ENCODE measurements at places on chromosomes 13 and 19. TPM values are rescaled to one million over a fixed set of nuclear protein-coding genes. Genes with fewer than 3 reads are reported as not detected.

DNA sequence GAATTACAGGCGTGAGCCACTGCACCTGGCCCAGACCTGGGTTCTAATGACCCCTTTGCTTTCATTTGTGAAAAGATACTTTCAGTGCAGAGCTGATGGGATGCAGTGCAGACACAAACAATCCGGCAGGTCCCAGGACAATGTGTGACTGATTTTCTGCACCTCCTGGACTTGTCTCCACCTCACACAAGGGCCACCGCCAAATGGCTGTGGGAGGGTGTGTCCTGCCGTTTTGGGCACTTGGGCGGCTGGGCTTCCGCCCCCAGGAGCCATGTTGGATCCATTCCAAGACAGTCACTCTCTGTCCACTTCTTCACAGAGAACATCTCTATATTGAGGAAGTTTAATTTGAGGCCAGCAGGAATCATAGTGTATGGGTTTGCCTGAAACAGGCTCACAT, 112.3 kb upstream of the ZNF507 start:
- DNase-seq: no peak

DNA sequence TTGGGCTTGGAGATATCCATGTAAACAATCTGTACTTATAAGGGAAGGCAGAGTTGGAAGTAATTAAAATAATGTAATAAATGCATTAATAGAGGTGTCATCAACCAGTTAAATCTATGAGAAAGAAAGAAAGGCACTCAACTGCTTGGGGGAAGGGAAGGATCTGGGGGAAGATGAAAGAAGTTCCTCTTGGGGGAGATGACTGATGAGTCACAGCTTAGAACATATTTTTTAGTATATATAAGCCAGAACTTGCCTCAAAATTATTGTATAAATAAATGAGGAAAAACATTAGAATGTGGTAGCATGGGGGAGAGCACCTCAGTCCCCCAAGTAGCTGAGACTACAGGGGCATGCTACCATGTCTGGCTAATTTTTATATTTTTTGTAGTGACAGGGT, 205.8 kb downstream of the GGACT start:
- no peak for DNase-seq

GRCh38 chr13:76795701-76796695, 90.2 kb downstream of the KCTD12 start:
- DNase-seq: no peak

DNA sequence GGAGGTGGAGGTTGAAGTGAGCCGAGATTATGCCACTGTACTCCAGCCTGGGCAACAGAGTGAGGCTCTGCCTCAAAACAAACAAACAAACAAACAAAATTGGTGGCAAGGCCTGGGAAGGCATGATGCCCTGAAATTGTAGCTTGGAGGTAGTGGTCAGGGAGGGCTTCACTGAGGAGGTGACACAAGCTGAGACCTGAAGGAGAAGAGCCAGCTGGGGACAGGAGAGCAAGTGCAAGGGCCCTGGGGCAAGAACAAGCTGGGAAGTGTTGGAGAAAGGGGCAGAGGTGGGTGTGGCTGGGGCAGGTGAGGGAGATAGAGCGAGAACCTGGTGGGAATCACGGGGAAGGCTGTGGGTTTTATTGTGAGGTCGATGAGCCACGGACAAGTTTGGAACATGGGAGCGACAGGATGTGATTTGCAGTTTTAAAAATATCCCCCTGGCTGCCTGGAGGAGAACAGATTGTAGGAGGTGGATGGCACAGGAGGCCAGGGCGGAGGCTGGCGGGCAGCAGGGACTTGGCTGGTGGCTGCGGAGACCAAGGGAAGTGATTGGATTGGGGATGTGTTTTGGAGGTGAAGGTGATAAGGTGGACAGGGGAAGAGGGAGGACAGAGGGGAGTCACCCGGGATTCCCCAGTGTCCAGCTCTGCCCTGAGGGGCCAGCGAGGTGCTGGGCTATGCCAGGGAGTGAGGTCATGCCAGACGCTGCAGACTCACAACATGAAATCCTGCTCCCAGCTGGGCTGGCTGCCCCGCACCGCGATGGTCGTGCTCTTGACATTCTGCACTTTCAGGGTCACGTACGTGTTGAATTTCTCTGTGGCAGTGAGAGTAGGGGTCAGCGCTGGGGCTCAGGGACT, 14.0 kb downstream of the UNC13A start:
- no peak for DNase-seq

DNA sequence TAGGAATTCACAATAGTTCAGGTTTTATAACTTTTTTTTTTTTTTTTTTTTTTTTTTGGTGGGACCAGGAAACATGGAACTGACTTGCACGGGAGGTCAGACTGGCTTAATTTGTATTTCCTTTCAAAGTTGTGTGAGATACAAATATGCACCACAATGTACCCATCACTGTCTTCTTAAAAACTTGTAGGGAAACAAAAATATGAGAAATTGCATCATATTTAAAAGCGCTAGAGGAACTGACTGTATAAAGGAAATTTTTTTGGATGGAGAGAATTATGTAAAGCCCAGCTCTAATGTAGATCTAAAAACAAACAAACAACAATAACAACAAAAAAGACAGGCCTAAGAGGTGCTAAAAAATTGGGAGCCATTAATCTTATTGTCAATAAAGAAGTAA, 246.5 kb downstream of the DCT start:
- no peak for DNase-seq

GRCh38 chr13:90622541-90622940, 724.9 kb upstream of the MIR17HG start:
- DNase-seq: no peak

DNA sequence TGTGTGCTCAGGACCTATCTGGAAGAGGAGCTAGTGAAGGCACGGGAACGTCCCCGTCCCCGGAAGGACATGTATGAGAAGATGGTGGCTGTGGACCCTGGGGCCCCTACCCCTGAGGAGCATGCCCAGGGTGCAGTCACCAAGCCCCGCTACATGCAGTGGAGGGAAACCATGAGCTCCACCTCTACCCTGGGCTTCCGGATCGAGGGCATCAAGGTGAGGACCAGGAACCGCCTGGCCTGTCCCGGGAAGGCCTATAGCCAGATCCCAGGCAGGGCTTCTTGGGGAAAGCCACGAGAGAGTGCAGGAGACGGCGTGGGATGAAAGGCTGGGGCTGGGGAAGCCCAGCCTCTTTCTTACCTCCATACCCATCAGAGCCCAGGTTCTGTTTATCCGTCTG, 16.2 kb downstream of the ITPKC start:
- no peak for DNase-seq

DNA sequence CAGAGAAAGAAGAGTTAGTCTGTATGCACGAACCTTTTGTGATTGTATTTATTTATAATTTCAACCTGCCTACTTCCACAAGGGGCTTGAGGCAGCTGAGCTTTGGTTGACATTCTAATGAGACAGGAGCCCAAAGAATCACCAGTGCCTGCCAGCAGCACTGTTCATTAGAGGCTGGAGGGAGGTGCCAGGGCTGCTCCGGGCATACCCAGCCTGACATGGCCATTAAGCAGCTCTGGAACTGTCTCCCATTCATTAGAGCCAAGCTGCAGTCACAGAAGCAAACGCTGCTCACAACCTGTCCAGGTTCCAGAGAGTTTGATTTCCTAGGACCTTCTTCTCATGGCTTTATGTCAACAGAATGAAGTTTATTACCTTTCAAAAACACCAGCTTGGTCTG, 425.5 kb downstream of the RFC3 start:
- no peak for DNase-seq

DNA sequence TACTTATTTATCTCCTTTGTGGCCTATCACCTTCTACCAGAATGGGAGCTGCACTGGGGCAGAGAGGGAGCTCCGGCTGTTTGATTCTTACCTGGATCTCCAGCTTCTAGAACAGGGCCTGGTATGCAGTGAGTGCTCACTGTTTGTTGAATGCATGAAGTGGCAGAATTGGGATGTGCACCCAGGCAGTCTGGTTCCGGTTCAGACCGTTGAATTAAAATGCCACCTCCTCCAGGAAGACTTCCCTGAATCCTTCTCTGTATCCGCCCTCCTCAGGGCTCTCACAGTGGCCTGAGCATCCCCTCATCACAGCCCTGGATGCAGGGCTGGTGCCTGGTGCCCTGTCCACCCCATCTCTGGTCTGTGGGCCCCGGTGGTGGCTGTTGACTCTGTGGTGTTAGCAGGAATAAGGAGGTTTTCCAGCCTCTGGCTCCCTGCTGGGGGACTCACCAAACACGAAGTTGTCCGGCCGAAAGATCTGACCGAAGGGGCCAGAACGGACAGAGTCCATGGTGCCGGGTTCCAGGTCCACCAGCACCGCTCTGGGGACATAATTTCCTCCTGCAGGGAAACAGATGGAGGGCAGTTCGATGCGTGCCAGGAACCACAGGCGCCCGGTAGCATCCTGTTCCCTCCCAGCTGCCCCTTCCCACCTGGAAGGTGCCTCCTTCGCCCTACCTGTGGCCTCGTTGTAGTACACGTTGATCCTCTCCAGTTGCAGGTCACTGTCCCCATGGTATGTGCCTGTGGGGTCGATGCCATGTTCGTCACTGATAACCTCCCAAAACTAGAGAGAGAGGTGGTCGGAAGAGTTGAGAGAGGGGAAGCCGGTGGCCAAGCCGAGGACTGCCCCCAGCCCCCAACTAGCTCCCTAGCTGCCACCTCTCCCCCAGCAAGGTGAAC, 1.0 kb downstream of the TUBB4A start:
- no peak for DNase-seq

DNA sequence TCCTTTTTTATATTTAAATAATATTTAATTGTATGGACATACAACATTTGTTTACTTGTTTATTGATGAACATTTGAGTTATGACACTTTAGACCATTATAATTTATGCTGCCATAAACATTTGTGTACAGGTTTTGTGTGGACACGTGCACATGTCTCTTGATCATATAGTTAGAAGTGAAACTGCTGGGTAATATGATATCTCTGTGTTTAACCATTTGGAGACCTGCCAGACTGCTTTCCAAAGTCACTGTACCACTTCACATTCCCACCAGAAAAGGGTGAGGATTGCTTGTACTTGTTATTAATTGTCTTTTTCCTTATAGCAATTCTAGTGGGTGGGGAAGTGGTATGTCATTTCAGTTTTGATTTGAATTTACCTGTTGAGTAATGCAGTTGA, 145.6 kb upstream of the KLHL1 start:
- DNase-seq: no peak

DNA sequence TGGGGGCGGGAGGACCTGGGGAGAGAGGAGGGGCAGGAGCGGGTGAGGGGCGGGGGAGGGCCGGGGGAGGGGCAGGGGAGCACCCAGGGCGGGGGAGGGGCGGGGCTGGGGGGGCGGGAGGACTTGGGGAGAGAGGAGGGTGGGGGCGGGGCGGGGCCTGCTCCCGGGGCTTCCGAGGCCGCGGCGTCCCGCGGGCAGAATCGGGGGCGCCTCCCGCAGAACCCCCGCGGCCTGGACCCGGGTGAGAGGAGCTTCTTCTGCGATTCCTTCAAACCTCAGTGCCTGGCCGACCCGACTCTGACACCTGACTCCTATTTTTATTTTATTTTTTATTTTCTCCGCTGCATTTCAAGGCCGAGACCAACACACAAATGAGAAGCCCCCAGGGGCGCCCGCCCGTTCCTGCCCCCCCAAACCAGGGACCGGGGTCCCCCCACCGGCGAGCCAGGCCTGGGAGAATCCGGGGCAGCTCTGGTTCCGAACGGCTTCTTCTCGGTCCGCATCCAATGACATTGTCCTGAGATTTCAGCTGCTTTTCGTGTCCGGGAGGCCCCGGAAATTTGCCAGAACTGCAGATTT, 470 bp upstream of the GRTP1 start:
- DNase-seq: no peak

GRCh38 chr13:73075954-73076353, 17.1 kb downstream of the KLF5 start:
- DNase-seq: no peak

DNA sequence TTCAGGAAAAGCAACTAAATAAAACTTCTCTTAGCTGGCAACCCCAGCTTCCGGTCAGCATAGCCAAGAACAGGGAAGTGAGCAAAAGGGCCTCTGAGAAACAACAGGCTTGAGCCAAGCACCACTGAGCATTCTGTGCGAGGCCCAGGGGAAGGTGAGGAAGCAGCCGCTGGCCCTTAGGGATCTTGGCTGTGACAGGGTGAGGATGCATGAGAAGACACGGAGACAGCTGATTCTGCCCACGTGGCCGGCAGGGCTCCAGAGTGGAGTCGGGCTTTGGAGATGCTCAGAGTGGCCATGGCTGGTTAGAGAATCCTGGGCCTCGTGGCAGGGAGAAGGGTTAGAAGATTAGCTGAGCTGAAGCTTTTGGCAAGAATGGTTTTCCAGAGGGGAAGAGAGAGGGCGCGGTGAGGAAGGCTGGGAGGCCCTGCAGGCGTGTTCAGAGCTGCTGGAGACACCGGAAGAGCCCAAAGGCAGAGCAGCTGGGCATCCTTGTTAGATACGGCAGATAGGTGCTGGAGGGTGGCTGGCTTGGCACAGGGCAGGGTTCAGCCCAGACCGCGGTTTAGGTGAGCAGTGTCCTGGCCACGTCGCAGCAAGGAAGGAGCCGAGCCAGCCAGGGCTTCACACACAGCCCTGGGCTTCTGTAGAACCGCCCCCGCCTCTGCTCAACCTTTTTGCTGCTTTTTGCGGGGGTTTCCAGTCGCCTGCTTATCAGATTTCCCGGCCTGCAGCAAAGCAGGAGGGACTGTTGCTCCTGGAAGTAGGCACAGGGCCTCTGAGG, 17.3 kb downstream of the UPF1 start:
- peak; percentile 43 for DNase-seq

GRCh38 chr19:16001481-16002312, 52.9 kb downstream of the OR10H4 start:
- DNase-seq: peak; percentile 16

GRCh38 chr19:1122972-1123363, 19.2 kb downstream of the GPX4 start:
- DNase-seq: no peak

DNA sequence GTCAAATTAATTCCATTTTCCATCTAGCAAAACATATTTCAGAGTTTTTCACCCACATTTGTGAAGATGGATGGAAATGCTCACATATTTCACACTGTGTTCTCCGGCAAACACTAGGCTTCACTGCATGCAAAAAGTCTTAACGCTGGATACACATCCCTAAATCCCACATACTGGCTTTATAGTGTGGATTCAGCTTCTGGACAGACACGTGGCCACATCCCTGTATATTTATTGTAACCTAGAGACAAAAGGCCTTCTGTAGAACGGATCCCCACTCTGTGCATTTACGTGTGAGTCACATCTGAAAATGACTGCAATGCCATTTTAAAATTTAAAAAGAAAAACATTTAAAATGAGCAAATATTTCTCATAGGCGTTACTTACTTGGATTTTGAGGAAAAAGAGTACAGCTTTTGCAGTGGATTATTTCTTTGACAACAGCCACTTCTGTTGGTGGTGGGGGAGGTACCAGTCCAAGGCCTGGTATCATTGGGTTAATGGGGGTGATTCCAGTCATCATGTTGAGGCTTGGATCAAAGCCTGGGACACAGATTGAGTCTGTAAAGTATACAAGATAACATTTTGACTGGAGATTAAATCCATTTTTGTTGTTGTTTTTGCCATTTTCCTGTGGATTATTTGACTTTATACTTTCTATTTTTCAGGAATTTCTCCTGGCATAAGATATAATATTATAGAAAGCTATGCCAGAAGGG, 337.7 kb downstream of the DNAJC15 start:
- DNase-seq: no peak

The IFI30 gene
- polyA plus RNA-seq: 0.11 TPM

The C1QTNF9B gene
- 2.0 TPM for polyA plus RNA-seq

The LRRC25 gene
- polyA plus RNA-seq: 1.6 TPM

The ERF gene
- 33.8 TPM for polyA plus RNA-seq

The RASGRP4 gene
- polyA plus RNA-seq: 2.3 TPM

The PRTN3 gene
- polyA plus RNA-seq: 2.6 TPM

The CLC gene
- polyA plus RNA-seq: 1.3 TPM
